A172 (cell line): ENCODE measurements at places on chromosomes 4 and X. TPM values are rescaled to one million over a fixed set of nuclear protein-coding genes. Genes with fewer than 3 reads are reported as not detected.

DNA sequence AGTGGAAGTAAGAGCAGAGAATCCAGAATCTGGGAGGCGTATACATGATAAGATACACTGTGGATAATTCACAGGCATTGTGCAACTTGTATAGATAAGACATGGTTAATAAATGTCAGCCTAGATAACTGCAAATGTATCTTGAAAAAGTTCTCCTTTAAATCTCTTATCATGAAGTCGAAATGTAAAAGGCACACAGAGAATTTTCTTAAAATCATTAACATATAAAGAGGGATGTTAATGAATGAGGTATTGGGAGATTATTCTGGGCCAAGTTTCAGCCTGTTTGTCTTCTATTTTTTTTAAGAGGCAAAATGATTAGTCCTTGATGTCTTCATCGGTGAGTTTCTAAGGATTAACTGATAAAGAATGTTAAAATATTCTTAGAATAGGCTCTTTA lies 835 bp downstream of the TDO2 start:
- DNase-seq = no peak

DNA sequence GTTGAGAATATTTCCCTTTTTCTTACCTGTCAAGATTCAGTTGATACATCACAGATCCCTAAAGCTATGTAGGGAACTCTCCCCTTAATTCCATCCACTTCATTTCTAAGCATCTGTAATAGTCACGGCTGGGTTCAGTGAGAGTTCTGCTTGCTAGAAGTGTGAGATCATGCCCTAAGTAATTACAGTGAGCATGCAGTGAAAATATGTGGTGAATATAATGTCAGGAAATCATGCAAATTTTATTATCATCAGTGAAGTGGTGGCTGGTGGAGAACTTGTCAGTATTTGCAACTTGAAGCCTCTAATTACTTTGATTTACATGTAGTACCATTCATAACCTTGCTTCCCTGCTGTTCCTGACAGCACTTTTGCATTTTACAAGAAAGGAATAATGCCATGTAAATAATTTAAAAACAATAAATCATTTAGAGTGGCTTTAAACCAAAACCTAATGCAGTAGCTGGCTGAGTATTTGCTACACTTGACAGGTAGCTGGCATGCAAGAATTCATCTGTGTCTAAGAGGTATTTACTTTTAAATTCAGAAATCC lies 28.3 kb upstream of the CFAP299 start:
- DNase-seq = peak; percentile 74

Gene MAGEE2
- total RNA-seq = not detected in 2 replicates

GRCh38 chr4:88971536-88971935 lies 85.4 kb downstream of the FAM13A start:
- no peak for DNase-seq

GRCh38 chrX:40168480-40169011 lies 70.8 kb upstream of the BCOR start:
- DNase-seq = no peak

DNA sequence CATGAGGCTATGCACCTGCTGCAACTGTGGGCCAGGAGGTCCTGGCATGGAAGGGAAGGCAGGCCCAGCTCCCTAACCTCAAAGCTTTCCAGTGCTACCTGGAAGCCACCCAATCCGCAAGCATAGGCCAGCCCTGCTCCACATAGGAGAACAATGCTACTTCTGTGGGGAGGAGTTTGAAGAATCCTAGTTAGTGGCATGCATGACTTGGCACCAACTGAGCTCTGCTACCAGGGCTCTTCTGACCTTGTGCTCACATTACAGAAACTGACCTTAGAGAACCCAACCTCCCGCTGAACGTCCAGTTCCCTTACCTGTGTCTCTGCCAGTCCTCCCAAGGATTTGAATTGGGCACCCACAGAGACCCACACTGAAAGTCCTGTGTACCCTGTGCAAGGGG lies 58.8 kb downstream of the USP46 start:
- no peak for DNase-seq

DNA sequence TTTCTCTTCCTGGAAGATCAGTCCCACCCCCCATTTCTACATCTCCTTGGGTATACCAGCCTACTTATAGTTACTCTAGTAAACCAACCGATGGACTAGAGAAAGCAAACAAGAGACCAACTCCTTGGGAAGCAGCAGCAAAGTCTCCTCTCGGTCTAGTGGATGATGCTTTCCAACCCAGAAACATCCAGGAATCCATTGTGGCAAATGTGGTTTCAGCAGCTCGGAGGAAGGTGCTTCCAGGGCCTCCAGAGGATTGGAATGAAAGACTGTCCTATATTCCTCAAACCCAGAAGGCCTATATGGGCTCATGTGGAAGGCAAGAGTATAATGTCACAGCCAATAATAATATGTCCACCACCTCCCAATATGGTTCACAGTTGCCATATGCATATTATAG lies 78.2 kb upstream of the MYOZ2 start:
- no peak for DNase-seq

Gene ZNF595
- 18.0 and 21.2 TPM in 2 replicates for total RNA-seq

DNA sequence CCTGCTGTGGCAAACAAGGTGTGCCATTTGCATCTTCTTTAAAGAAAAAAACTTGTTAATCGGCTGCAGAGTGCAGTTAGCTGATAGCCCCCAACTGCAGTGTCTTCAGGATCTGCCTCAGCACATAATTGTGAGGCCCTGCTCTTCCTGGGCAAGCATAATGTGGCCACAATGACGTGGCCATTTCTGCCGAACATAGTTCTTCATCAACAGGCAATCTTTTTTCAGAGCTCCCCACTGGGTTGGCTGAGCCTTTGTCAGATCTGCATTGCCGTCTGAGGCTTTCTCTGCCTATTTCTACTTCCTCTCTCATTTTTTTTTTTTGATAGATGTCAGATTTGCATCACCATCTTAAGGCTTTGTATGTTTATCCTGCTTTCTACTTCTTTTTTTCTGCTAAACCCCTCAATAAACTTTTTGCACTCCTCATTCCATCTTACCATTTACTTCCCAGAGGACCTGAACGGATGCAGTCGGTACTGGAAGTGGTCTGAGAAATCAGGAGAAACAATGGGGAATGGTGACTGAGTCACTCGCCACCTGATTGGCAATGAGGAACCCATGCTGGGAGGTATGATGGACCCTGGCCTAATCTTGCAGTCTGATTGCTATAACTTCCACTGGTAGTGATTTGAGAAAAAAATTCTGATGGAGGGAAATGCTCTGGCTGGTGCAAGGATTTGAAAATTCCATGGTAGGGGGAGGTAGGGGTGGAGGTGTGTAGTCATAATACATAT lies 21.2 kb upstream of the TAB3 start:
- DNase-seq = peak; percentile 55

Gene MRPS18C
- total RNA-seq = 38.3 and 49.2 TPM in 2 replicates

Gene IDH3G
- total RNA-seq = 116 and 127 TPM in 2 replicates

Gene RADX
- total RNA-seq = not detected in 2 replicates

GRCh38 chr4:118757761-118758251 lies 72.6 kb downstream of the METTL14 start:
- no peak for DNase-seq

Gene SPOCK3
- total RNA-seq = 0.19 and 0.26 TPM in 2 replicates

- DNase-seq = no peak
These were observed 81.7 kb downstream of the RTL5 start for GRCh38 chrX:72050011-72050410.

DNA sequence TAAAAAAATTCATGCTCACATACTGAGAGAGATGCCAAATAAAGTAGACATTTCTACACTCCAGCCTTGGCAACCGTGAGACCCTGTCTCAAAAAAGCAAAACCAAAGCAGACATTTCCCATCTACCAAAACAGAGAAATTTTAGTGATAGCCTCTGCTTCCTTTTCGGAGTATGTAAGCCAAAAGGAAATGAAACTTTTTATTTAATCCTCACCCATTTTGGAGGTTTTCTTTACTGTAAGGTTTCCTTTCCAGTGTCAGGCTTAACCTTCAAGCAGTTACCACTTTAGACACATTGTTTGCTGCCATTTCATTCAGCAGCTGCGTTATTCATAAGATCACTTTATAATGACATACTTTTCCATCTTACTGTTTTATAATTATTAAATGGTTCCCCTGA lies 15.9 kb downstream of the ADD1 start:
- no peak for DNase-seq

- no peak for DNase-seq
These were observed 180.5 kb downstream of the SOWAHB start for GRCh38 chr4:76717431-76717830.

DNA sequence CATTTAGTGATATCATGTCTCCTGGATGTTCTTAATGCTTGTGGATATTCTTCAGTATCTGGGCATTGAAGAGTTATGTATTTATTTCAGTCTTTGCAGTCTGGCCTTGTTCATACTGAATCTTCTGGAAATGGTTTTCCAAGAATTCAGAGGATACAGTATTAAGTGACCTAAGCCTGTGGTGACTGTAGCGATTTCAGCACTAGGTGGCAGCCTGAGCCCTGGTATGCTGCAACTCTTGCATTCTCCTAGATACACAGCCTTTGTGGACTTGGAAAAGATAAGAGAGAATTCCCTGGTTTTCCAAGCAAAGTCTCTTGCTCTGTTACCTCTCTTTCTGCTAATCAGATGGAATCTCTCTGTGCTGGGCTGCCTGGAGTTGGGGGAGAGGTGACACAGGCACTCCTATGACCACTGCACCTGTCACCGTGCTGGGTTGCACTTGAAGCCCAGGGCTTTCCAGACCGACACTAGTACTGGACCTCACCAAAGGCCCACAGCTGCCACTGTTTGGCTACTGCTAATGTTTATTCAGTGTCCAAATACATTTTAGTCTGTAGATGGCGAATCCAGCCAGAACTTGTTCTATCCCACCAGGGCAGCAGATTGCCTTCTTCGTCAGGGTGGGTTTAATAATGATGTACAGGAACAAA lies 19.3 kb upstream of the SPIN2A start:
- peak; percentile 12 for DNase-seq

Gene OPRPN
- total RNA-seq = not detected in 2 replicates

- DNase-seq = no peak
These were observed 550.5 kb upstream of the SMIM31 start for GRCh38 chr4:164203476-164203875.

DNA sequence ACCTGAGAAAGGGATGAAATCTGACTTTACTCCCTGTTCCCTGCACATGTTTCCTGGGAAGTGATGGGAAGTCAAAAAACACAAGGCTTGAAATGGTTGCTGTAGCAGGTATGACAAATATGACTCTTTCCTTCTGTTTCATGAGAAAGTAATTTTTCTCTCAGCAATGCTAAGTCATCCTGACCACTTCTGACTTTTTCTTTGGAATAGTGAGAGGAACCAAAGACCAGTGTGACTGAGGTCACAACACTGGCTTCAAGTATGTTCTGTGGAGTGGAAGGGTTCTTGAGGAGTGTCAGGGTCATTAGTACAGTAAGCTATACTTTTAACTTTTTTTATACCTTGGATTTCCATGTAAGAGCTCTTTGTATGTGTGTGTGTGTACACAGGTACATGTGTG lies 225.3 kb downstream of the PPP3CA start:
- no peak for DNase-seq

GRCh38 chr4:100833906-100834305 lies 316.1 kb upstream of the EMCN start:
- DNase-seq = no peak

Gene SFRP2
- not detected in 2 replicates for total RNA-seq

Gene TMEM156
- 0.19 and 0.81 TPM in 2 replicates for total RNA-seq

DNA sequence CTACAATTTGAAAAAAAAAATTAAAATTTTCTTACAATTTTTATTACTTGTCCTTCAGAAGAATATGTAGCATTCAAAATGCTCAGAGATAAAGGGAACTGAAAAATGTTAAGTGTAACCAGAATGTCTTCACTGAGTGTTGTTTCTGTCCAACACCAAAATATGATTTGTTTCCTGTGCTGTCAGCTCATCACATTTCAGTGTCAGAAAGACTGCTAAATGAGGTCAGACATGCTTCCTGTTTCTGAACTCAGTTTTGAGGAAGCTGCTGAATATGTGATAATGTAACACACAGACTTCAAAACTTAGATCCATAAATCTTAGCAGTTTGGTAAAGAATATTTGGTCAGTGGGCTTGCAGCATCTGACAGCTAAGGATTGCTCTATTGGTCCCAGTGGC lies 1849.7 kb downstream of the PCDH7 start:
- DNase-seq = no peak

- no peak for DNase-seq
These were observed 488.2 kb downstream of the GRID2 start for GRCh38 chr4:92791871-92792440.

DNA sequence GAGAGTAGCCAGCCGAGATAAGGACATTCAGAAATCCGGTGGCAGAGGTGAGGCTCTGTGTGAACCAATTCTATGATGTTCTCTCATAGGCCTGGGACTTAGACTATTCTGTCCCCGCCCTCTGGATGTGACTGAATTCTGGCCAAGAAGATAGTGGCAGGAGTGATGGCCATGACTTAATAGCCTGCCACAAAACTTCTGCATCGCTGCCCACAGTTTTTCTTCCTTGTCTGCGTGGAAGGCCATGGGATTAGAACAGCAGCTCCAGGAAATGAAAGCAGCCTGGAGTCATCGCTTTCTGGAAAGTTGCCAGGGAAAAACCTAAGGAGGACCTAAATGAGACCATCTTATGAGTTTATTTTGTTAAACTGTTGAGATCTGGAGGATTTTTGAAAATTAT lies 134.7 kb downstream of the F11 start:
- peak; percentile 55 for DNase-seq

- DNase-seq = peak; percentile 3
These were observed 263.6 kb downstream of the DCTD start for GRCh38 chr4:182653596-182653995.

Gene STAP1
- not detected in 2 replicates for total RNA-seq

- DNase-seq = peak; percentile 82
These were observed 18.4 kb upstream of the MAGEB17 start for GRCh38 chrX:16148896-16149295.

DNA sequence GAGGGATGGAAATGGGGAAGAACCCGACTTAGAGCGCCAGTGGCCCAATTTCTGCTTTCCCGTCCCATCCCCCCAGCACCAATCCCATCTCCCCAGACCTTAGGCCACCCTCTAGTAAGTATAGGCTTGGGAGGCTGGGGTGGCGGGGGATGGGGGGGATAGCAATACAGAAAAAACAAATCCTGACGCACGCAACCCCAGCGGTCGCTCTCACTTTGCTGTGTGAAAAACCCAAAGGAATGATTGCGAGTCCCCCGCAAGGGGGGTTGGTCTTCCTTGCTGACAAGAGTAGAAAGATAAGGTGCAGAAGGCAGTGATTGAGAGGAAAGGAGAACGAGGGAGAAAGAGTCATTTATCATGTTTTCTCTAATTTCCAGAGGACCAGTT lies 863 bp downstream of the CPE start:
- DNase-seq = no peak

Gene S100P
- not detected in 2 replicates for total RNA-seq

DNA sequence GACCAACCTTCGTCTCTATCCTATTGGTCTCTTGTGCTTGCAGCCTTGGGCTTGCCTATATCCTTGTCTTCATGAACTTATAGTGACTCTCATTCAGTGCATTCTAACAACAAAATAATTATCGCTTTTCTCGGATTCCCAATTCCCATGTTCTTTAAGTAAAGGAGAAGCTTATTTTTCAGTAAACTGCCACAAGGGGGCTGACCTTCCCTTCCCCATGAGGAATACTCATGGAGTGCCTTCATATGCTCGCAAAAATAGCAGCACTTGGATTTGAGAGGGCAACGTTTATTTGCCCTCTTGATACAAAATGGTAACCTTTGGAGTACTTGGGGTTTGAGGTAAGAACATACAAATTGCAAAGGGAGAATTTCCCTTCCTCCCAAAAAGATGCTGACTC lies 183.2 kb upstream of the TENT5D start:
- DNase-seq = no peak

Gene KLB
- total RNA-seq = not detected in 2 replicates
